ENCODE measurements at places on chromosomes 1 and 21.
A peak's percentile ranks its signal among the peaks of the same experiment; 100 is the strongest.

DNA sequence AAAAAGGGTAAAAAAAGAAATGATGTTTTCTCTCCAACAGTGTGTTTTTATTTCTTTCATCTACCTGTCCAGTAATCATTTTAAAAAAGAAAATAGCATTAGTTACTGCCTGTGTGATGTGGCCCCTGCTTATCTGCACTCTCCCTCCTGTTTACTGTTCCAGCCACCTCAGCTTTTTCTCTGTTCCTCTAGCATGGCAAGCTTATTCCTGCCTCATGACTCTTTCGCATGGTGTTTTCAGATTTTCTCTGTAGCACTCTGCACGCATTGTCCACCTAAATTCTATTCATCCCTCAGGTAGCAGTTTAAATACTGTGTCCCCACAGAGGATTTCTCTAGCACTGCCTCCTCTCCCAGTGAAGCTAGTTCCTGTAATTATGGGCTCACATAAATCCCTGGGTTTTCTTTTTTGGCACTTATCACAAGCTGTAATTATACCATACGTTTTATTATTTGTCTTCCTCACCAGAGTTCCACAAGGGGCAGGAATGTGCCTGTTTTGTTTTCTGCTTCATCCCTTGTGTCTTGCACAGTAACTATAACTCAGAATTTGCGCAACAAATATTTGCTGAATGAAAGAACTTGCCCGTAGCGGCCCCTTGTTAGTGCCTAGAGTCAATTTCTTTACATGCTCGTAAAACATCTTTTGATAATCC is 51.4 kb upstream of the LRIG2 start:
- H3K4me3 ChIP-seq: no peak overlapping the region
- no peaks in the 10 kb centered on the region for H3K27me3 ChIP-seq
- no peak overlapping the region for H3K27ac ChIP-seq
- no peaks in the 10 kb centered on the region for H3K4me1 ChIP-seq

DNA sequence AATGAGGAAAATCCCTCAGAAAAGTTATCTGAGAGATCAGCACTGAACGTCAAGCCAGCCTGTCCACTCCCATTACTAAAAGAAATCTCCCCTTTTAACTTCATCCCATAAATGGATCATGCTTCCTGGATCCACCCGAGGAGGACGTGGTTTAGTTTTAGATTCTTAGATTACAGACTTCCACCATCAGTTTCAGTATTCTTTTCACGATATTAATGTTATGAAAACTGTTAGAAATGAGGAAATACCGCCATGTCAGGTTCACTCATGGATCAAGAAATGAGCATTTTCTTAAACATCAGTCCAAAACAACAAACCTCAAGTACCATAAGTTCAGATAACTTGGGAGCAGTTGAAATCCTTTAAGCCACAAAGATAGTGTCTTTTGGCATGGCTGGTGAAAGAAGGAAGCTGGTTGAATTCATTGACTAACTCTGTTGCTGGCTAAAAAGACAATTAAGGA is 49.8 kb downstream of the NFIA start:
- no peak for DNase-seq
- peaks cover 19% of the 10 kb centered on the region for H3K27me3 ChIP-seq
- peak overlapping the region; percentile 11 for H3K27ac ChIP-seq
- H3K4me1 ChIP-seq: peaks cover 5% of the 10 kb centered on the region
- H3K4me3 ChIP-seq: no peak overlapping the region

DNA sequence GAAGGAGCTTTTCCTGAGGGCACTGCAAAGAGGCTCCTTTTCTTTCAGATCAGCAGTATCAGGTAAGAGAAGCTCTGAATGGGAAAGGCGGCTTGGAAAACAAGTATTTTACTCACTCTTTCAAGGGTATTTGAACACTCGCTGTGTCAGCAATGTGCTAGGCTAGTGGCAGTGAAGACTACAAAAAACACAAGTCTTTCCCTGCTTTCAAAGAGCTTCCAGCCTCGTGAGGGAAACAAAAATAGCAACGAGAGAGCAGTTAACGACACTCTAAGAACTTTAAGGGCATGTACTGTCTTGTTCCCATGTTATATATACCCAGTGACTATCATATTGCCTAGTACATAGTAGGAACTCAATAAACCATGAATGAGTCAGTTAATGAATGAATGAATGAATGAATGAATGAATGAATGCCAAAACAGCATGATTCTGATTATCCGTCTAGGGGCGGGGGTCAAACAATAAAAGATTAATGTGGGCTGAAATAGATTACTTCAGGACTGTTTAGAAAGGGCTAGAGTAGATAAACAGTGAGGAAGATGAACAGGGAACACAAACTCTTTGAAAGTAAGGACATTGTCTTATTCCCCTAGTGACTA is 14.2 kb upstream of the MCOLN3 start:
- H3K4me3 ChIP-seq: peak overlapping the region; percentile 89
- peaks cover 11% of the 10 kb centered on the region for H3K4me1 ChIP-seq
- no peak for DNase-seq

DNA sequence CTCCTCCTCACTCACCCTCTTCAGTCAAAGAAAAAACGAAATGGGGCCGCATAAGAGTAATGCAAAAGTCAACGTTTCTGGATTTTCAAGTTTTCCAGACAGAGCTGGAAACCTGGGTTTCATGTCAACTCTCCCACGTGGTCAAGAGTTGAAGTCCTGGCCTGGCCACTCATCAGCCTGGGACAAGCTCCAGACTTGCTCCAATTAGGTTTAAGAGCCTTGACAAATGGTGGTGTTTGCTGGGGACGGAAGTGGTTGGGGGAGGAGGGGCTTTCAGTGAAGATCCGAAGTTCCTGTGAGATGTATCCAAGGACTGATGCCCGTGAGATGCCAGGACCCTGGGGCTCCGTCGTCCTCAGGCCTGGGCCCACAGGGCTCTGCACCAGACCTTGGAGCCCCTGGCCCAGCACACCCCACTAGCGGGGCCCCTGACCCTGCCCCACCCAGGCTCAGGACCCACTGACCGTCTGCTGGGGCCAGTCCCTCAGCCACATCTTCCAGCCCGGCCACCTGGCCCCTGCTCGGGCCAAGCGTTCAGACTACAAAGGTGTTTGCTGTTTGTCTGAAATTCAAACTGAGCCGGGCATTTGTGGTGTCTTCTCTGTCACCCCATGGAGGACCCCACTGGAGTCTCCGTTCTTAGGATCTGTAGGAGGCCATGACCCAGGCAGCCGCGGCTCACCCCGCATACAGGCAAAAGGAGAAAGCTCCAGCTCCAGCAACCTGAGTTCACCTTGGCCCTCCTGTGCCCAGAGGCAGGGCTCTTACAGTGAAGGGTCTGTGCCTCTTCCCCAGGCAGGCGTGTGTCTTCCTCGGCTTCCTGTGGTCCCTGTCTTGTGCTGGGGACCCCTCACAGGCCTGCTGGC is 53.3 kb downstream of the SIK1 start:
- H3K4me3 ChIP-seq: no peak overlapping the region
- no peaks in the 10 kb centered on the region for H3K27me3 ChIP-seq
- H3K4me1 ChIP-seq: peaks cover 6% of the 10 kb centered on the region
- no peaks in the 10 kb centered on the region for H3K36me3 ChIP-seq
- H3K27ac ChIP-seq: no peak overlapping the region
- peak; percentile 51 for DNase-seq

GRCh38 chr1:203929741-203930309 is 68.4 kb downstream of the SNRPE start:
- no peaks in the 10 kb centered on the region for H3K36me3 ChIP-seq
- peaks cover 19% of the 10 kb centered on the region for H3K4me1 ChIP-seq
- H3K4me3 ChIP-seq: peak overlapping the region; percentile 5
- H3K27me3 ChIP-seq: peaks cover 11% of the 10 kb centered on the region
- DNase-seq: no peak
- H3K27ac ChIP-seq: no peak overlapping the region

DNA sequence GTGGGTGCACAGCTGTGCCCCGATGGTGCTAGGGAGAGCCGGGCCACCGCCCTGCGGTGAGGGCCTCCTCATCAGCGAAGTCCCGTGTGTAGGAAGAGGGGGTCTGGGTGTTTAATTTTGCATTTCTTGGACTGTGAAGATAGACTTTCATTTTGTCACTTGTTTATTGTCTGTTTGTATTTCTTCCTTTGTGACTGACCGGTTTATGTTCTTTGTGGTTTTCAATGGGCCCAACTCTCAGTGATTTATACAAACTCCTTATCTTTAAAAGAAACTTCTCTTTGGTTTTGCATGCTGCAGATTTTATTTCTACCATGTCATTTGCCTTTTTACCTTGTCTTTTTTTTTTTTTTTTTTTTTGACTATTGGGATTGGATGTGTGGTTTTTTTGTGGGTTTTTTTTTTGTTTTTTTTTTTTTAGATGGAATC is 65.1 kb downstream of the COL18A1 start:
- no peak overlapping the region for H3K4me3 ChIP-seq
- H3K36me3 ChIP-seq: peaks cover 6% of the 10 kb centered on the region
- no peak for DNase-seq

DNA sequence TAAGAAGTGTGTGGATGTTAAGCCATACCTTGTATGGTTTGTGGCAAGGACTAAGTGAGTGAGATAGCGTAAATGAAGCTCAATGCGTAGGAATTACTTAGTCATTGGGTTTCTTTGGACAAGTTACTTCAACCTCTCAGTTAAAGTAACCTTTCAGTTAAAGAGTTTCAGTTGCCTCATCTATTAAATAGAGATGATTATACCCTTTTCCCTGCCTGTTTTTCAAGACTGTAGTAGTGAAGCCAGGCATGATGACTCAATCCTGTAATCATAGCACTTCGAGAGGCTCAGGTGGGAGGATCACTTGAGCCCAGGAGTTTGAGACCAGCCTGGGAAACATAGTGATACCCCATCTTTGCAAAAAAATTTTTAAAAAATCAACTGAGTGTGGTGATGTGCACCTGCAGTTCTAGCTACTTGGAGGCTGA is 6.3 kb downstream of the ZMPSTE24 start:
- DNase-seq: no peak
- no peak overlapping the region for H3K4me3 ChIP-seq
- peaks cover 12% of the 10 kb centered on the region for H3K4me1 ChIP-seq
- H3K36me3 ChIP-seq: peaks cover 31% of the 10 kb centered on the region
- no peaks in the 10 kb centered on the region for H3K27me3 ChIP-seq

GRCh38 chr1:70426154-70427131 is 15.4 kb downstream of the CTH start:
- H3K27ac ChIP-seq: no peak overlapping the region
- H3K4me3 ChIP-seq: no peak overlapping the region
- H3K36me3 ChIP-seq: no peaks in the 10 kb centered on the region
- no peaks in the 10 kb centered on the region for H3K4me1 ChIP-seq

- H3K36me3 ChIP-seq: no peaks in the 10 kb centered on the region
- no peaks in the 10 kb centered on the region for H3K4me1 ChIP-seq
- peaks cover 6% of the 10 kb centered on the region for H3K27me3 ChIP-seq
- no peak overlapping the region for H3K27ac ChIP-seq
- H3K4me3 ChIP-seq: no peak overlapping the region
Measured at GRCh38 chr1:168774241-168774640, 45.2 kb upstream of the DPT start.

GRCh38 chr1:36653850-36654249 is 171.1 kb upstream of the CSF3R start:
- no peak overlapping the region for H3K4me3 ChIP-seq
- DNase-seq: no peak
- no peak overlapping the region for H3K27ac ChIP-seq
- peaks cover 23% of the 10 kb centered on the region for H3K4me1 ChIP-seq
- no peaks in the 10 kb centered on the region for H3K36me3 ChIP-seq

DNA sequence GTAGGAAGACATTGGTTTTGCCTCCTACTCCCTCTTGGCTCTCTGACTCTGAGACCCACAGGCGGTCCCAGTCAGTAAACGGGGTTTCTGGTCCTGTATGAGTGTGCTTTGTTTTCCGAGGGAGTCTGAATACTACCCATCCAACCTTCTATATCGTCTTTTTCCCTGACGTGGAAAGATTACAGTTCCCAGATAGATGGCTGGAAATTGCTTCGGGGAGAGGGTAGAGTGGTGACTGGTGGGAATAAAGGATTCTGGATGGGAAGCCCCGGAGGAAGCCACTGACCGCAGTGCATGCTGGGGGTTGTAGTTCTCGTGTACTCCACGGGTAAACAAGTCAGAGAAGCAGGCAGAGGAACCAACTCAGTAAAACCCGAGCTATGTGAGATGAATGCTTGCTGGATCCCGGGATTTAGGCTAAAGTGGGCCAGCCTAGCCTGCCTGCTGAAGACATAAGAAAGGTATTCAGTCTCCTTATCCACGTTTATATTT is 66.2 kb upstream of the IRF2BP2 start:
- no peaks in the 10 kb centered on the region for H3K27me3 ChIP-seq
- no peaks in the 10 kb centered on the region for H3K4me1 ChIP-seq
- DNase-seq: no peak
- peak overlapping the region; percentile 64 for H3K4me3 ChIP-seq
- H3K27ac ChIP-seq: no peak overlapping the region

- no peaks in the 10 kb centered on the region for H3K4me1 ChIP-seq
- no peak for DNase-seq
- no peaks in the 10 kb centered on the region for H3K36me3 ChIP-seq
- H3K4me3 ChIP-seq: no peak overlapping the region
Measured at GRCh38 chr1:36098650-36099365, 10.1 kb downstream of the ADPRS start.

DNA sequence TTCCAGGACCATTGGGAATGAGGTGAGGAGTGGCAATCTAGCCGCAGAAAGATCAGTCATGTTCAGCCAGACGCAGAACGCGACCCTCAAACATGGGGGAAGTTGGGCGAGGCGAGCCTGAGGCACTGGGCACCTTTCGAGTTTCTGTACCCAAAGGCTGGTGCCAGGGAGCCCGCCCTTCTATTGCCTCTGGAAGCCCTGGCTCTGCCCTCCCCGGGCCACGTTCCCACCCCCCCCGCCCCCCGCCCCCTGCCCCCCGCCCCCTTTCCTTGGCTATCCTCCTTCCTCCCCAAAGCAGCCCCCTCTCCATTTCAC is 2.2 kb upstream of the ZBTB7B start:
- DNase-seq: no peak
- no peaks in the 10 kb centered on the region for H3K27me3 ChIP-seq
- peak overlapping the region; percentile 95 for H3K4me3 ChIP-seq
- no peaks in the 10 kb centered on the region for H3K36me3 ChIP-seq
- peak overlapping the region; percentile 94 for H3K27ac ChIP-seq
- peaks cover 32% of the 10 kb centered on the region for H3K4me1 ChIP-seq

DNA sequence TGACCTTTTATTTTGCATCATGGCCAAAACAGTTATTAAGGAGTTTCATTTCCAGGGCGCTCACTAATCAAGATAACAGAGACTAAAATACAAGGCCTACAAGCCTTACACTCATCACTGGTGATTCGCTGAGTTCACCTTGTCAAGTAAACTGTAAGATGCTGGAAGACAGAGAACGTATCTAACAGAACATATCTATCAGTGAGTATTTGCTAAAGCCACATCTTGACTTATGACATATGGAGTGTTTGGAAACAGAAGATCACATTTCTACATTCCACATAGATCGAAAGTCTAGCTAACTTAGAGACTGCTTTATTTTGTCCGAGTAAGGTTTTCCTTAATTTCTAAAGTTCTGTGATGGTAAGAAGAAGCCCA is 506.5 kb downstream of the SMYD3 start:
- no peak for DNase-seq
- no peaks in the 10 kb centered on the region for H3K27me3 ChIP-seq
- peaks cover 2% of the 10 kb centered on the region for H3K4me1 ChIP-seq
- H3K27ac ChIP-seq: no peak overlapping the region
- no peak overlapping the region for H3K4me3 ChIP-seq
- no peaks in the 10 kb centered on the region for H3K36me3 ChIP-seq

- DNase-seq: no peak
- H3K36me3 ChIP-seq: no peaks in the 10 kb centered on the region
- peak overlapping the region; percentile 25 for H3K4me3 ChIP-seq
- peak overlapping the region; percentile 60 for H3K27ac ChIP-seq
Measured at GRCh38 chr1:5915587-5916571, 76.3 kb downstream of the NPHP4 start.

- H3K27me3 ChIP-seq: no peaks in the 10 kb centered on the region
- no peaks in the 10 kb centered on the region for H3K4me1 ChIP-seq
- no peaks in the 10 kb centered on the region for H3K36me3 ChIP-seq
Measured at GRCh38 chr21:40043866-40044265, 176.6 kb downstream of the PCP4 start.

All from natural killer cell treated with Interleukin-12 subunit alpha and Interleukin-12 subunit beta and Interleukin-15 and Interleukin-18, amount 100 ng/mL, for 72 hours (primary cell).